ENCODE measurements at places on chromosomes 4 and X.

DNA sequence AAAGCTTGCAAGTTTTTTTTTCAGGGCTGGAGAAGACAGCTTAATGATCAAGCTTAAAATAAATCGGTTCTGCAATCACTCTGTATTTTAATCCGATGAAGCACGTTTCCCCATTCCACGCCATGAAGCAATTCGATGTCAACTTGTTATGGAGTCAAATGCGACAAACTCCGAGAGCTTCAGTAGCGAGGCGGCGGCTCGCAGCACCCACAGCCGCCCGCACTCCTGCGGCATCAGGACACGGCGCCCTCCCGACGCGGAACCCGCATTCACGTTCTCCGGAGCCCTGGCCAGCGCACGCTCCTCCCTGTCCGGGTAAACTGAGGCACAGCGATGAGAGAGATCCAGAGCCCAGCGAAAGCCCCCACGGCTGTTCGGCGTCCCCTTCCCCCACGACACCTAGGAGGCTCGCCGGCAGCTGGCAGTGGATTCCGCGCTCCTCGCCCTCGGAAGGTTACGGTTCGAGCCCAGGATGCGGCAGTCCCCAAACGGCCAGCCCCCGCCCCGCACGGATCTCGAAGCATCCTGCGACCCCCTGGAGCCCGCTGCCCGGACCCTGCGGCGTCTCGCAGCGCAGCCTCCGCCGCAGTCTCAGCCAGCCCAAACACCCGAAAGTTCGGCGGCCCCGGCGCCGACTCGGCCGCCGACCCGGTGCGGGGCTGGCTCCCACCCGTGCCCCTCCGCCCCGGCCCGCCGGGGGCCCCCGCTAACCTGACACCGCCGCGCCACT lies 507 bp downstream of the MFAP3L start:
- DNase-seq: peak; percentile 15

- peak; percentile 65 for DNase-seq
These were observed 63.4 kb downstream of the NFKB1 start for GRCh38 chr4:102564399-102565059.

DNA sequence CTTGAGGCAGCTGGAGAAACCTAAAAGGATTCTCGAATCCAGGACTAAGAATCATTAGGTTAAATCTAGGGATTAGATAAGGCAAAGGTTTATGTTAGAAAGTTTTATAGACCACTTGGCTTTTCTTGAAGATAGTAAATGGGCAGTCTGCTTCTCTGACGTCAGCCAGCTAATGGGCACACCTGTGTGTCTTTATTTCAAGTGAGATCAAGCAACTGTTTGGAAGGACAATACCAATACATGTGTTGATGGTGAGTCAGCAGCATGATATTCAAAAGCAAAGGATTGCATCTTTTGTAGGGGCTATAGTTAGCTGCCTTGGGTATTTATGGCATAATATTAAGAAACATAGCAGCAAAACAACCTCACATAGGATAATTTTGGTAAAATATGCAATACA lies 46.5 kb upstream of the GRPR start:
- DNase-seq: no peak

DNA sequence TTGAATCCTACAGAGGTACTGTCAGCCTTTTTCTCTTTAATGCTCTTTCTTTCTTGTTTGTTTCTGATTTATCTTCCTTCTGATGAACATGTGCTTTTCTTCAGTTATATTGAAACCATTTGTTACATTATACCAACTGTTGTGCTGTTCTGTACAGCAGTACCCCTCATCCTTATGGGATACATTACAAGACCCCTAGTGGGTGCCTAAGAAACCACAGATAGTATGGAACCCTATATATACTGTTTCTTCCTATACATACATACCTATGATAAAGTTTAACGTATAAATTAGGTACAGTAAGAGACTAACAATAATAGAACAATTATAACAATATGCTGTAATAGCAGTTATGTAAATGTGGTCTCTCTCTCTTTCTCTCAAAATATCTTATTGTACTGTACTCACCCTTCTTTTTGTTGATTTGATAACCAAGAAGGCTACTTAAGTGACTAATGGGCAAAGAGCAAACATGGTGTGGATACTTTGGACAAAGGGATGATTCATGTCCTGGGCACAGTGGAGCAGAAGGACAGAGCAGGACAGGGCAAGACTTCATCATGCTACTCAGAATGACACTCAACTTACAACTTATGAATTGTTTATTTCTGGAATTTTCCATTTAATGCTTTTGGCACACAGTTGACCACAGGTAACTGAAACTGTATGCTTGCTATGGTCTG lies 10.7 kb upstream of the YIPF7 start:
- no peak for DNase-seq

GRCh38 chrX:97740044-97740443 lies 856.3 kb downstream of the RPA4 start:
- no peak for DNase-seq

GRCh38 chr4:112563431-112564200 lies 47.6 kb upstream of the NEUROG2 start:
- DNase-seq: no peak

- no peak for DNase-seq
These were observed 139.1 kb downstream of the COL4A6 start for GRCh38 chrX:108299101-108299591.

- DNase-seq: no peak
These were observed 180.2 kb upstream of the AADAT start for GRCh38 chr4:170269950-170270349.

Measured in AG20443 (cell line).